BJ (cell line): ENCODE measurements at places on chromosomes 7 and 10.

DNA sequence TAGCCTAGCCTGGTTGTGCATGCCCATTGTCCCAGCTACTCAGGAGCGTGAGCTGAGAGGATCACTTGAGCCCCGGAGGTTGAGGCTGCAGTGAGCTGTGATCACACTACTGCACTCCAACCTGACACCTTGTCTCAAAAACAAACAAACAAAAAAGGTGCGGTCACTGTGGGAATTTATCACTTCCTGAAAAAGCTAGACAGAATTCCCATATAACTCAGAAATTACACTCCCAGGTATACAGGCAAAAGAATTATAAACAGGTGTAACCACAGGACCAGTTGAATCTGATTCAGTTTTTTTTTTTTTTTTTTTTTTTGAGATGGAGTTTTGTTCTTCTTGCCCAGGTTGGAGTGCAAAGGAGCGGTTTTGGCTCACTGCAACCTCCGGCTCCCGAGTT, 3.2 kb upstream of the OGDH start:
- DNase-seq: no peak

- no peak for DNase-seq
Observed at GRCh38 chr10:97701438-97702069, 12.0 kb upstream of the MARVELD1 start.

- DNase-seq: no peak
Observed at GRCh38 chr7:75945297-75946168, 30.6 kb downstream of the POR start.

DNA sequence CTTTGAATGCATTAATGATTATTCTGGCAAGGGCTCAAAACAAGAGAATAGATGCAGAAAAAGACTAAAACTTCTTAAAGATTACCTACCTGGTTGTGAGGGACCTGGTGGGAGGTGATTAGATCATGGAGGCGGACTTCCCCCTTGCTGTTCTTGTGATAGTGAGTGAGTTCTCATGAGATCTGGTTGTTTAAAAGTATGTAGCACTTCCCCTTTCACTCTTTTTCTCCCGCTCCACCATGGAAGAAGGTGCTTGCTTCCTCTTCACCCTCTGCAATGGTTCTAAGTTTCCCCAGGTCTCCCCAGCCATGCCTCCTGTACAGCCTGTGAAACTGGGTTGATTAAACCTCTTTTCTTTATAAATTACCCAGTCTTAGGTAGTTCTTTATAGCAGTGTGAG, 226.6 kb downstream of the ARHGAP12 start:
- DNase-seq: no peak
